ENCODE measurements at places on chromosomes 1 and 21. TPM values are rescaled to one million over a fixed set of nuclear protein-coding genes. Genes with fewer than 3 reads are reported as not detected.
A peak's percentile ranks its signal among the peaks of the same experiment; 100 is the strongest.

Gene KIAA0040
- 20.2 TPM for total RNA-seq

Gene TBX15
- total RNA-seq, result 1.5 TPM

Gene NR5A2
- 2.7 TPM for total RNA-seq

DNA sequence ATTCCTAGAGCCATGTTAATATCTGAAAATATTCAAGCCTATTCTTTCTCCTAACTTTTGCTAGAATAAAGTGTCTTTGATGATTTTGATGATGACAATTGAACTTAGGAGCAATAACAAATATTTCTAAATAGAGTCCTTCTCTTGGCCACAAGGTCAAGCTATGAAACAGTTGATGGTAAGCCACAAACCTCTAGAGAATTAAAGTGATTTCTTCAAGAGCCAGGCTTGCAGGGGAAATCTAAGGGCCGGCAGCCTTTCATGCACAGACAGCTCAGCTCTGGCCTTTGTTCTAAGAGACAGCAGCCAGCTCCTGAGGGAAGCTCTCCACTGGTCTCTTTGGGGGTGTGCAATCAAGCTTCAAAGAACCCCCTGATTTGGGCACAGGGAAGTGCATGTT, 59.0 kb downstream of the SUSD4 start:
- no peak overlapping the region for H3K27ac ChIP-seq
- no peaks in the 10 kb centered on the region for H3K4me1 ChIP-seq
- no peak for DNase-seq
- no peaks in the 10 kb centered on the region for H3K27me3 ChIP-seq
- H3K4me3 ChIP-seq, result no peak overlapping the region

GRCh38 chr1:203769505-203770343, 4.7 kb downstream of the LAX1 start:
- no peaks in the 10 kb centered on the region for H3K36me3 ChIP-seq
- peak overlapping the region; percentile 53 for H3K27ac ChIP-seq
- peak overlapping the region; percentile 55 for H3K4me3 ChIP-seq
- H3K4me1 ChIP-seq, result peaks cover 9% of the 10 kb centered on the region
- no peaks in the 10 kb centered on the region for H3K27me3 ChIP-seq
- DNase-seq, result peak; percentile 61

DNA sequence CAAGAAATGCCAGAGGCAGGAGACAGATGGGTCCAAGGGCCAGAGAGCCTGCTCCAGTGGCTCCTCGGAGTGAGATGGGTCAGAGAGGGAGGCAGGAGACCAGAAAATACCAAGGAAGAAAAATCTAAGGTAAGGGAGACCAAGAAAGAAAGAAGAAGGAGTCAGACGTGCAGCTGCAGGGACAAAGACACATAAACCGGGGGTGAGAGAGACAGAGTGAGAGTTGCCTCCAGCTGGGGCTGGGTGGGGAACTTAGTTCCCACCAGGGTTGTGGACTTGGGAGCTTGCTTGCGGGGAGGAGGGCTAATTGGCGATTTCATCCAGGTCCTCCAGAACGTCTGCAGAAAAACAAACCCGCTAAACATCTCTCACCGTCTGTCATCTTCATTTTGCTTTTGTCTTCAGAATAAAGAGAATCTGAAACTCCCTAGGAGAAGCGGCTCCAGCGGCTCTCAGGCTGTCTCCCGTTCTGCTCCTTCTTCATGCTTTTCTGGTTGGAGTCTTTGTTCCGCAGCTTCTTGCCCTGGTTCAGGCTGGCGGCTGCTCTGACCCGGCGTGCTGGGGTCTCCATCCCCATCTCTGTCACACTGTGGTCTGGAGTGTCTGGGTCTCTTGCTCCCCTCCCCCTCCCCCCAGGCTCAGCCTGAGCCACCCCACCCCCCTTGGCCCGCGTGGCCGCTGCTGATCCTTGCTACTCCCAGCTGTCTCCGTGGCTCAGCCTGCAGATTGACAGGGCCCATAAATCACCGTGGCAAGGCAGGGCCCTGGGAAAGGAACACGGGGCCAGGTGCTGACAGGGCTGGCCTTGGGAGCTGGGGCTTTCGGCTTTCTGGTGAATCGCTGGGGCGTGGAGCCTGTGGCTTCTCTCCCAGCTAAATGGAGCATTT, 66.6 kb downstream of the UBIAD1 start:
- DNase-seq, result no peak
- H3K4me1 ChIP-seq, result no peaks in the 10 kb centered on the region
- no peaks in the 10 kb centered on the region for H3K36me3 ChIP-seq
- H3K4me3 ChIP-seq, result no peak overlapping the region
- H3K27ac ChIP-seq, result no peak overlapping the region

All from thoracic aorta (tissue), 2 donors.